AG08396 (cell line): ENCODE measurements at places on chromosomes 16 and 17.

GRCh38 chr17:17304521-17304985 is 1.4 kb downstream of the NT5M start:
- DNase-seq, result no peak

GRCh38 chr16:88901718-88902337 is 35.4 kb upstream of the PABPN1L start:
- no peak for DNase-seq

- no peak for DNase-seq
Measured at GRCh38 chr16:69039333-69039941, 66.0 kb upstream of the HAS3 start.

DNA sequence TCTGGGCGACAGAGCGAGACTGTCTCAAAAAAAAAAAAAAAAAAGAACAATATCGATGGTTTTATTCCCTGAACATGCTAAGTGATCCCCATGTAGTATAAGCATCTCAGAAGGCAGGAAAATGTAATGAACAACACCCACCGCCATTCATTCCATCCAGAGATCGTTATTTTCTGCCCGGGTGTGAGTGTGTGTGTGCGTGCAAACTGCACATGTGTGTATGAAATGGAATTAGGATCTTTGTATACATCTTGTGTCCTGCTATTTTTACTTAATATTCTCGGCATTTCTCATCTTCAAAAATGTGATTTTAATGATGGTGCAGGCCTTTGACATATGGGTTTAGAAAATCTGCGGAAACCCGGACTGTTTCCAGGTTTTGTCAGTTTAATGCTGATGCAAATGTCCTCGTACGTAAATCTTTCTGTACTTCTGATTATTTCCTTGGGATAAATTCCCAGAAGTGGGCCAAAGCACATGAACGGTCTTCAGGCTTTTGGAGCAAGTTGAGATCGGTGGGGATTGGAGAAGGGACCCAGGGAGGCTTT is 254.8 kb downstream of the SEC14L1 start:
- no peak for DNase-seq

- DNase-seq, result no peak
Measured at GRCh38 chr17:41518031-41518430, 659 bp downstream of the KRT15 start.

DNA sequence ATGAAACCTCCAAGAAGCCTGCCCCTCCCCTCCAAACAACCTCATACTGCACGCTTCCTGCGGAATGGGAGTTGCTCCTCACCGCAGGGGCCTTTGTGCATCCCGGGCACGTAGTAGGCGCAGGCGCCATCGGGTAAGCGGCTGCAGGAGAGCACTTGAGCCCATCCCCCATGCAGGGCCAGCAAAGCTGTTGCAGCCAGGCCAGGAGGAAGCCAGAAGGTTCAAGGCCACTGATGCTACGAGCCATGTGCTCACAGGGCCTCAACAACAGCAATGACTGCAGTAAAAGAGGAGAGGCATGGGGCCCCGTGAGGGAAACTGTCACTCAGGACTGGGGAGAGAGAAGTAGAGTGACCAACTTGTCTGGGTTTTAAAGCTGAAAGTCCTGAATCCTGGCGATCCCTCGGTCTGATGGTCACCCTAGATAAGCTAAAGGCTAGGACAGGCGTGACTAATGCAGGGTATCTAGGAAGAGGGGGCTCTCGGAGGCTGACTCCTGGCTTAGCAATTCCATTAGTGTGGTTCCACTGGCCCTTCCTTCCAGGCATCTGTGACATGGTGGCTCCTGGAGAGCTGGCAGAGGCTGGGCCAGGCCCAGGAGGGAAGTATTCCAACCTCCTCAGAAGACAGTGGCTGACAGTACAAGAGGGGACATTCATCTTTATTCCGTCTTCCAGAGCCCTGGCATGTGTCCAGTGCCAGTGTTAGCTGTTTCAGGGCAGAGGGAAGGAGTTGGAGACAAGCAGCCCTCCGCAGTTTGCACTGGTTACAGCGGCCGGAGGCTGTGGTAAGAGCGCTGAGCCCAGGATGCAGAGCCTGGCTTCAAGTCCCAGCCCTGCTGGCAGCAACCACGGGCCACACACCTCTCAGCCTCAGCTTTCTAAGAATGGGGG is 20.8 kb downstream of the GOSR2 start:
- no peak for DNase-seq

- DNase-seq, result peak; percentile 87
Measured at GRCh38 chr16:24635900-24636610, 93.4 kb upstream of the TNRC6A start.

DNA sequence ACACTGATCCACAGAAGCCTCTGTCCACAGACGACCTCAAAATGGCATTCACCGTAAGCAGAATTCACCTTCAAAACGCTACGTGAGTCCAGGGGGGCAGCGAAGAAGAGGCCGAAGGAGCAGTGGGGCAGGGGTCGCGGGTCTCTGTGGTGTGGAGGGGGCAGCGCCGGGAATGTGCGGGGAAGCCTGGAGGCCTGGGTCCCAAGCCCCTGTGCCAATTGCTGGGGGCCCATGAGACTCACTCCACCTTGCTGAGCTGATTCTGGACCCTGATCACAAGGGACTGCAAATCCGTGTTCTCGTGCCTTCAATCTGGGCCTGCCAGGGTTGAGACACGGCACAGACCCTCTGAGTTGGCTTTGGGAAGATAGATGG is 43.3 kb upstream of the SMPD3 start:
- no peak for DNase-seq

- DNase-seq, result peak; percentile 81
Measured at GRCh38 chr16:2147981-2148671, at the start of gene RAB26. RAB26 (plus strand) TSS chr16:2148625; CDS start chr16:2148784, 159 bp downstream.

- DNase-seq, result no peak
Measured at GRCh38 chr17:2030779-2031163, 818 bp downstream of the DPH1 start.
